ENCODE measurements at places on chromosomes 6 and 20. TPM values are rescaled to one million over a fixed set of nuclear protein-coding genes. Genes with fewer than 3 reads are reported as not detected.

GRCh38 chr6:139597771-139598755 lies 223.6 kb upstream of the CITED2 start:
- no peaks in the 10 kb centered on the region for H3K27me3 ChIP-seq
- DNase-seq = no peak
- H3K4me3 ChIP-seq = no peak overlapping the region

DNA sequence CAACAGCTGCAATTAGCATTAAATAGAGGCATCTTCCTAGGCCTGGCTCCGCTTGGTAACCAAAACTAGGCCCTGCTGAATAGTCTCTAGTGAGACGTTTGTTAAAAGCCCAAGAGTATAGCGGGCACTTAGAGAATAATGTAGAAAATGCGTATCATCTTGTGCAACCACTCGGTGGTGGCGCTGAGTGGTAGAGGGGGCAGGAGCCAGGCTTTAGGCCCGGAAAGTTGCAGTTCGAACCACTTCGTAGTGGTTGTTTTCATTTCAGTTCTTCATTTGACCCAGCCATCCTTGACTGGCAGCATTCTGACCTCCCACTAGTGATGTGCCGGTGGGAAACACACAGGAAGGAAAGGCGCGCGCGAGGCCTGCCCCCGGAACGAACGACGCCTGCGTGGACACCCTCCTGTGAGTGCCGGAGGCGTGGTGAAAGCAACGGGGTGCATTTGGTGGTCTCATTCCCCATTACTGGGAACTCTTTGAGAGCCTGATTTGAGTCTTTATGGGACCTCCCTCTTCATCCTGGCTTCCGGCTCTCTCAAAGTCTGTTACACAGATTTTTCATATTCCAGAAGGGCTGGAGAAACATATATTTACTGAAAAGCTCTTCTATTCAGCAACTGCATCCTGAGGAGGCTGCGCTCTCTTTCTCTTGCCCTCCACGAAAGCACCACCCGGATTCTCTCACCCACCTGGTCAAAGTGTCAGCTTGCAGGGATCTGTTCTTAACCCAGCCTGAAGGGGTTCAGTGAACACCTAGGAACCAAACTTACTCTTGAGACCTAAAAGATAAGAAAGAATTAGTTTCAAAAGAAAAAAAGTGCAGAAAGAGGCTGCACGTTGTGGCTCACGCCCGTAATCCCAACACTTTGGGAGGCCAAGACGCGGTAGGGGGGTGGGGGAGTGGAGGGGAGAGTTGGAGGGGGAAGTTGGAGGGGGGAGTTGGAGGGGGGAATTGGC lies 18.2 kb downstream of the GPX5 start:
- DNase-seq = no peak
- peaks cover 10% of the 10 kb centered on the region for H3K4me1 ChIP-seq
- H3K36me3 ChIP-seq = no peaks in the 10 kb centered on the region
- H3K27me3 ChIP-seq = peaks cover 22% of the 10 kb centered on the region
- peak overlapping the region; percentile 42 for H3K4me3 ChIP-seq

GRCh38 chr20:33076662-33077372 lies 2.6 kb upstream of the BPIFB4 start:
- H3K4me3 ChIP-seq = no peak overlapping the region
- H3K4me1 ChIP-seq = no peaks in the 10 kb centered on the region
- H3K27ac ChIP-seq = no peak overlapping the region
- no peaks in the 10 kb centered on the region for H3K36me3 ChIP-seq
- no peak for DNase-seq
- no peaks in the 10 kb centered on the region for H3K27me3 ChIP-seq

DNA sequence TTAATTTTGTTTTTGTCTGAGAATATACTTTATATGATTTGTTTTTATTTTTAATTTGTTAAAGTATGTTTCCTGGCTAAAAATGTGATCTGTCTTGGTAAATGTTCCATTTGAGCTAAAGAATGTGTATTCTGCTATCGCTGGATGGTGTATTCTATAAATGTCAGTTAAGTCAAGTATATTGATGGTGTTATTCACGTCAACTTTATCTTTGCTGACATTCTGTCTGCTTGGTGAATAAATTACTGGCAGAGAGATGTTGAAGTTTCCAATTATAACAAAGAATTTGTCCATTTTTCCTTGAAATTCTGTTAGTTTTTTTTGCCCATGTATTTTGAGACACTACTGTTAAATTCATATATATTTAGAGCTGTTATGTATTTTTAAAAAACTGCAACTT lies 1131.8 kb upstream of the GJE1 start:
- no peak for DNase-seq
- no peak overlapping the region for H3K4me3 ChIP-seq
- H3K27ac ChIP-seq = no peak overlapping the region
- no peaks in the 10 kb centered on the region for H3K4me1 ChIP-seq
- H3K36me3 ChIP-seq = no peaks in the 10 kb centered on the region

Gene TNFRSF6B
- polyA plus RNA-seq = 34.7 TPM

DNA sequence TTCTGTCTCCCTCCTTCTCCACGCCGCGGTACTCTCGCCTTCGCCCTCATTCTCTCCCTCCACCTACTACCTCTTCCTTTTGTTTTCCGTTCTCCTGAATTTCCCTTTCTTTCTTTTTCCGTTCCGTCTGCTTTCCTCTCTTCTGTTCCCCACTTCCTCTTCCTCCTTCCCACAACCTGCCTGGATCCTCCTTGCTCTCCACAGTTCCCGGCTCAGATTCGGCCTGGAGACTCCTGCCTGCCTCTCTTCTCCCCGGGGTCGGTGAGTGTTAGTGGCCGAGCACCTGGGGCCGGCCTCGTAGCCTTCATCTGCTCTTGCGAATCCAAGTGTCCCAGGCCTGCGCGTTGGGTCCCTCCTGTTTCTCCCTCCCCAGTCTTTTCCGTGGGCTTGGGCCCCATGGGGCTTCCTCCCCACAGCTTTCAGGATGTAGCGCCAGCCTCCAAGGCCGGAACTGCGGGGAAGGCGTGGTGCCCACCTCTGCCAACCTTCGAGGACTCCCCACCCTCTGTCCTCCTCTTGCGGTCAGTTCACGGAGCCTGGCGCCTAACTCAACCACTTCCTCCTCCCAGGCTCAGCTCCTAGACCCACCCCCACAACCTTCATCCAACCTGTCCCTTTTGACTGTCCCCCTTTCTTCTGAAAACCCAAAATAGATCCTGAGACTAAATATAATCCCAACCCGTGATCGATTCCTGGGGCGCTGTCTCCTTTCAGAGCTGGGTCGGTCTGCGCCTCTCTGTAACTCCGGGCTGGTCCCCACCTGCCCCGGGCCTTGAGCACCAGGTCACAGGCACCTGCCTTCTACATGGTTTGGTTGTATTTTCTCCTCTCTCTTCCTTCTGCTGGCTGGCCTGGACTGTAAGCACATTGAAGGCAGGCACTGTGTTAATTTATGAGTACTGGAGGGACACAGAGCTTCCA lies 6.8 kb downstream of the NRN1 start:
- DNase-seq = no peak
- H3K27me3 ChIP-seq = peaks cover 100% of the 10 kb centered on the region
- H3K4me3 ChIP-seq = no peak overlapping the region
- H3K36me3 ChIP-seq = no peaks in the 10 kb centered on the region
- H3K27ac ChIP-seq = no peak overlapping the region

DNA sequence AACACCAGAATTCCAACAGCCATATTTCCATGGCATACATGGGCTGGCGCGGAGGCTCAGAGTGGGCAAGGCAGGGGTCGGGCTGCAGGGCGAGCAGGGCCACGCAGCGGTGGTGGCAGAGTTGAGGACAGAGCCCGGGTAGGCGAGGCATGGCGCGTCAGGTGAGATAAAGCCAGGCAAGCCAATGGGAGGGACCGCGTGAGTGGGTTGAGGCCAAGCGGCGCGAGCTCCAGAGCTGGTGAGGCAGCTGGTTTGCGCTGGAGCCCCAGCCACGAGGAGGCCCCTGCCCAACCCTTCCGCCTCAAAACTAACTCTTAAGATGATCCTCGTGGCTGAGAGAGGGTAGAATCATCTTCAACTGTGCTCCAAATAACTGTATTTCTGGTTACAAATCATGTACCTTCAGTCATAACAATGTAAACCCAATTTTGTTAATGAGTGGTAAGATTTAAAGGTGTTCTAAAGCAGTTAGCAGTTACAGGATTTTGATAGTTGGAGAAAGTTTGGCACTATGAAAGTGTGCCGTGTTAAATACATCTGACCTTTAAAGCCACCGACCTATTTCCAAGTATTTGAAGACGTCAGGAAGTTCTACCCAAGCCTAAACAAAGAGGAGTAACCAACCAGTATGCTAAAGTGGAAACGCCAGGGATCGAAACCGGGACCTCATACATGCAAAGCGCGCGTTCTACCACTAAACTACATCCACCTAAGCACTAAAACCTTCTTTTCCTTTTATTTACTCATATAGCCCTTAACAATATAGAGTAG lies 107.9 kb downstream of the GPX5 start:
- peaks cover 52% of the 10 kb centered on the region for H3K27me3 ChIP-seq
- H3K36me3 ChIP-seq = no peaks in the 10 kb centered on the region
- no peaks in the 10 kb centered on the region for H3K4me1 ChIP-seq
- H3K27ac ChIP-seq = no peak overlapping the region
- no peak for DNase-seq
- no peak overlapping the region for H3K4me3 ChIP-seq

GRCh38 chr6:87705070-87705691 lies 3.1 kb upstream of the AKIRIN2 start:
- peaks cover 2% of the 10 kb centered on the region for H3K4me1 ChIP-seq
- H3K36me3 ChIP-seq = no peaks in the 10 kb centered on the region
- H3K27ac ChIP-seq = no peak overlapping the region
- no peak overlapping the region for H3K4me3 ChIP-seq
- DNase-seq = no peak
- H3K27me3 ChIP-seq = no peaks in the 10 kb centered on the region

Gene SEMG2
- 0.39 TPM for polyA plus RNA-seq

DNA sequence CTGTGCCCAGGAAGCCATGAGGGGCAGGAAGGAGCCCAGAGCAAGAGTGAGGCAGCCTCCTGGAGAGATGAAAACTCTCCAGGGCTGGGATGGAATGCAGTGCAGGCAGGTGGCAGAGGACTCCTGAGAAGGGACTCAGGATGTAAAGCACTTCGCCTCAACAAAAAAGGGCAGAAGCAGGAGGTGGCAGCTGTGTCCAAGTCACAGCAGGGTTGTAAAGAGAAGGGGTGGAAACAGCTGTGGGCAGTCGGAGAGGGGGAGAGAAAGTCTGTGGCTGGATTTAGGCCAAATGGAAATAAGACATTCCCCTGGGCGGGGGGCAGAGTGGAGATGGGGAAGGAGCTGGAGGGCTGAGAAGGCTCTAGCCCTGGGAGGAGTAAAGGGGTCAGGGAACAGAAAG lies 34.9 kb downstream of the CYP21A2 start:
- no peaks in the 10 kb centered on the region for H3K4me1 ChIP-seq
- H3K27ac ChIP-seq = no peak overlapping the region
- H3K4me3 ChIP-seq = no peak overlapping the region

DNA sequence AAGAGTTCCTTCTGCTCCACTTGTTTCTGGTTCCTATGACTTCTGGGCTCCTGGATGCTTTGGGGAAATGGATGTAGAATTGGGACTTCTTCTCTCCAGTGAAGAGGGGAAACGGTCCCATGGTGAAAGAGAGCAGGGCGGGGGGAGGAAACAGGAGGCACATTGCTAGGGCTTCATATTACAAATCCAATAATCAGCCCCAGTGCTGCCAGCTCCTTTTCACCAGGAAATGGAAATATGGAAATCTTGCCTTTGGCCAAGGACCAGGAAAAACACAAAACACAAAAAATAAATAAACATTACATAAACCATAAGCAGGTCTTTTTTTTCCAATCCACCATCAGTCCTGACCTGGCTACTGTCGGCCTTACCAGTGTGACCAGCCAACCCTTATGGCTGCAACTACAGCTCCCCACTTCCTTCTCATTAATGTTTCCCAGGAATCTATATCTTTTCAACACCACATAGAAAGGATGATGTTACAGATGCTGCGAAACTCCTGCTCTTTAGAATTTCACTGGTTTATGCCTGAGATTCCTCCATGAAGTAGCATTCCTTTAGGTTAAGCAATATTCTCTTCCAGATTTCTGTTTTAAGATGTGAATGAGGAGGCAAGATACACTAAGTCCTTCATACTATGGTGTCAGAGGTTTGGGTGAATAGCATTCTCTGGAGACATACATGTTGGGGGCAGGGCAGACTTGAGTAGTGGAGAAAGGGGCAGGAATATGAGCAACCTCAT lies 2.0 kb downstream of the PI3 start:
- no peak overlapping the region for H3K4me3 ChIP-seq
- H3K36me3 ChIP-seq = no peaks in the 10 kb centered on the region
- H3K27ac ChIP-seq = no peak overlapping the region
- H3K27me3 ChIP-seq = peaks cover 3% of the 10 kb centered on the region
- H3K4me1 ChIP-seq = no peaks in the 10 kb centered on the region

All from thymus (tissue), 14 donors.